GM12878 (cell line): ENCODE measurements at places on chromosomes 6 and 20.

GRCh38 chr6:2433711-2434110 is 188.3 kb upstream of the GMDS start:
- no peak for DNase-seq

DNA sequence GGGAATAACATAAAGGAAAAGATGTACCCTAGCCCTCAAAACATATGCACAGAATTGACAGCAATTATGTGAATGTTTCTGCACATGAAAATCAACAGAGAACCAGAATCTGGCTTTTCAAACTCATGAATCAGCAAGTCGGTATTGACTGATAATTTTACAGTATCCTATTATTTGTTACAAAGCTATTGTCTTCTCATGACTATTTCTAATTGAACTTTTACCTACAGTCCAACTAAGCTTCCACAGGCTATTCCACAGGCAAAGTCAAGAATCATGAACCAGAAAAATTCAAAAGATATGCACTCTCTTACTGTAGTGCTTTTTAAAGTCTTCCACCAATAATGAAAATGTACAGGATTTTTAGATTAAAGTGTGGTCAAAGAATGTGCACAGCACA is 49.1 kb upstream of the DST start:
- DNase-seq: no peak

DNA sequence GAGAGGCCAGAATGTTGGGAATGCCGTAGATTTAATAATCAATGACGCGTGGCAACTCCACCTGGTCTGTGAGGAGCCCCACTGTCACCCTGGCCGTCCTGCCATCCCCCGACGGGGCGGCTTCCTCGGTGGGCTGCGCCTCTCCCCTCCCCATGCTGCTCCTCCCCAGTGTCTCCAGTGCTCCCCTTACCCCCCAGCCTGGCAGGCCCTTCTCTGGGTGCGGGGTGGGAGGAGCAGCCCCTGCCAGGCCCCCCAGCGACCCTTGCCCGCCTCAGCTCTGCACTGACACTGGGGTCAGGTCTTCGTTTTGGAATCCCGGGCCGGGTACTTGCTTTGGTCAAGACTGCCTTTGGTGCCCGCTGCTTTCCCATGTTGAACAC is 82.3 kb upstream of the FRMD1 start:
- DNase-seq: no peak

DNA sequence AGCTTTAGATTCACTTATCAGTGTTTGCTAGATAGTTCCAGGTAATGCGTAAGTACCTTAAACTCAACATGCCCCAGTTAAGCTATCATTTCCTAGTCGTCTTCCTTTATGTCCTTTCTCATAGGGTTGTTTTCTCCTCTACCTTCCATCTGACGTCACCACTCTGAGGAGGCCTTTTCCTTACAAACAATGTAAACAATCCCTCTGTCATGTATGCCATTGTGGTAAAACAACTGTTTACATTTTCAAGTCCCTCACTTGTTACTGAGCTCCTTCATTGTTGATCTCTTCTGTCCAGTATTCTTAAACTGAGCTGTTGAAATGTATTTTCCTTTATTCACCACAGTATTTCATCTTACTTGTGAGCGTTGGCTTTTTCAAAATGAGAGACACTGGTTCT is 45.4 kb upstream of the PLCG1 start:
- no peak for DNase-seq

DNA sequence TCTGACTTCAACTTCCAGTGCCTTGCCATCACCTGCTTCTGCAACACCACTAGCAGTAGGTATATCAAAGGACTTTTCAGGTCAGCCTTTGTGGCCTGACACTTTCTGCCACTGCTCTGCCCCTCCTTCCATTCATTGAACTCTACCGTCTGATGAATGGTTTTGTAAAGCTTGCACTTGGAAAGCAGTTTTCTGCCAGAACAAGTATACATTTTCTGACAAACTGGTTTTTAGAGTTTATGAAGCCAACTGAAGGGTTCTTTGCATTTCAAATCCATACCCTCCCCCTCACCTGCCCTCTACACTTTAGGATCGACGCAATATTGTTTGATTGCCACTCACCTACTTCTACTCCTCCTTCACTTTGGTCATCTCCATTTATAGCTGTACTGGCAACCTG is 603.1 kb downstream of the HACE1 start:
- DNase-seq: no peak
